ENCODE measurements at places on chromosomes 13 and 19. TPM values are rescaled to one million over a fixed set of nuclear protein-coding genes. Genes with fewer than 3 reads are reported as not detected.

DNA sequence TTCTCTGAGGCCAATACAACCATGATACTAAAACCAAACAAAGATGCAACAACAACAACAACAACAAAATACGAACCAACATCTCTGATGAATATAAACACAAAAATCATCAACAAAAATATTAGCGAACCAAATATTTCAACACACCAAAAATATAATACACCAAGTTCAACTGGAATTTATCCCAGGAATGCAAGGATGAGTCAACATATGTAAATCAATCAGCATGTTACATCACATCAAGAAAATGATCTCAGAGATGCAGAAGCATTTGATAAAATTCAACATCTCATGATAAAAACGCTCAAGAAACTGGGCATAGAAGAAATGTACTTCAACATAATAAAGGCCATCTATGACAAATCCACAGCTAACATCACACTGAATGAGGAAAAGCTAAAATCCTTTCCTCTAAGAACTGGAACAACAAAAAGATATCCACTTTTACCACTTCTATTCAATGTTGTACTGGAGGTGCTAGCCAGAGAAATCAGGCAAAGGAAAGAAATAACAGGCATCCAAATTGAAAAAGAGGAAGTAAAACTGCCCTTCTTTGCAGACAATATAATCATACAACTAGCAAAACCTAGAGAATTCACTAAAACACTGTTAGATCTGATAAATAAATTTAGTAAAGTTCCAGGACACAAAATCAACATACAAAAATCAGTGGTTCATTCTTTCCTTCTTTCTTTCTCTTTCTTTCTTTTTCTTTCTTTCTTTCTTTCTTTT, 2448.7 kb upstream of the PCDH20 start:
- no peak overlapping the region for H3K27ac ChIP-seq
- H3K4me1 ChIP-seq = no peaks in the 10 kb centered on the region
- no peaks in the 10 kb centered on the region for H3K36me3 ChIP-seq
- DNase-seq = no peak
- H3K27me3 ChIP-seq = no peaks in the 10 kb centered on the region

DNA sequence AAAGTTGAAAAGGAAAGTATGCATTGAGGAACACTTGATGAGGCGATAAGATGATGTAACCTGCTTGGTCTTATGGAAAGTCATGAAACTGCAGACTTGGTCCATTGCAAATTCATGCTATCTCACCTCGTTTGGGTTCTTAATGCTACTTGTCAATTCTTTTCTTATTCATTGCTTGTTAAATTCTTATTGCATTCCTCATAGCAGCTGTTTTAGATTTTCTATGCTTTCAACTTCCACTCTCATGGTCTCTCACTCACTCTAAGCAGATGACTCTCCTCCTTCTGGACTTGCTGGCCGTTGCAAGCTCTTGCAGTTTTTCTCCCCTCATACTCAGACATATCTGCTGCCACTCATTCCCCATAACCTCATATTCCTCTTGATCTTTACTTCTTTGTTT, 67.8 kb upstream of the CSNK1A1L start:
- no peaks in the 10 kb centered on the region for H3K4me1 ChIP-seq
- DNase-seq = no peak
- H3K27me3 ChIP-seq = no peaks in the 10 kb centered on the region

- H3K27me3 ChIP-seq = no peaks in the 10 kb centered on the region
- no peaks in the 10 kb centered on the region for H3K4me1 ChIP-seq
- no peak overlapping the region for H3K27ac ChIP-seq
- H3K4me3 ChIP-seq = no peak overlapping the region
- peak; percentile 8 for DNase-seq
Observed at GRCh38 chr13:112247471-112248405, 128.4 kb upstream of the SPACA7 start.

GRCh38 chr13:52975161-52975560, 53.5 kb upstream of the OLFM4 start:
- H3K27me3 ChIP-seq = no peaks in the 10 kb centered on the region
- no peaks in the 10 kb centered on the region for H3K4me1 ChIP-seq
- H3K4me3 ChIP-seq = no peak overlapping the region

DNA sequence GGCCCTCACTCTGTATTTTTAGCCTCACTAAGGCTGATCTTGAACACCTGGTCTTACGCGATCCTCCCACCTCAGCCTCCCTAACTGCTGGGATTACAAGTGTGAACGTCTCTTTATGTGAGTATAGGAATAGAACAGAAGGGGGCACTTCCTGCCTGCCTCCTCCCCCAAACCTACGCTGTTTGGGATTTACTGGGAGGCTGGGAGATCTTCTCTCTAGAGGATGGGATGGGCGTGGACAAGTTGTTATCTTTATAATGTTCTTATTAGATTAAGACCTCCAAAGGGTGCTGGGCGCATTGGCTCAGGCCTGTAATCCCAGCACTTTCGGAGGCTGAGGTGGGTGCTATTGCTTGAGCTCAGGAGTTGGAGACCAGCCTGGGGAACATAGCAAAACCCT, 2.9 kb upstream of the CSNK1G2 start:
- H3K4me1 ChIP-seq = peaks cover 11% of the 10 kb centered on the region
- no peak for DNase-seq
- no peaks in the 10 kb centered on the region for H3K27me3 ChIP-seq
- no peaks in the 10 kb centered on the region for H3K36me3 ChIP-seq
- no peak overlapping the region for H3K4me3 ChIP-seq
- no peak overlapping the region for H3K27ac ChIP-seq

- no peak overlapping the region for H3K4me3 ChIP-seq
- H3K27ac ChIP-seq = peak overlapping the region; percentile 100
- H3K27me3 ChIP-seq = no peaks in the 10 kb centered on the region
- H3K4me1 ChIP-seq = peaks cover 55% of the 10 kb centered on the region
- no peaks in the 10 kb centered on the region for H3K36me3 ChIP-seq
- DNase-seq = peak; percentile 70
Observed at GRCh38 chr19:2625434-2625833, 77.1 kb downstream of the GNG7 start.

Gene HCN2
- not detected for total RNA-seq

GRCh38 chr13:29710511-29710910, 115.0 kb upstream of the SLC7A1 start:
- no peaks in the 10 kb centered on the region for H3K27me3 ChIP-seq
- no peaks in the 10 kb centered on the region for H3K4me1 ChIP-seq
- no peak overlapping the region for H3K4me3 ChIP-seq

Gene B3GNT3
- not detected for total RNA-seq

Data from thyroid gland (tissue), 4 donors.